ENCODE measurements at places on chromosomes 16 and 17.

DNA sequence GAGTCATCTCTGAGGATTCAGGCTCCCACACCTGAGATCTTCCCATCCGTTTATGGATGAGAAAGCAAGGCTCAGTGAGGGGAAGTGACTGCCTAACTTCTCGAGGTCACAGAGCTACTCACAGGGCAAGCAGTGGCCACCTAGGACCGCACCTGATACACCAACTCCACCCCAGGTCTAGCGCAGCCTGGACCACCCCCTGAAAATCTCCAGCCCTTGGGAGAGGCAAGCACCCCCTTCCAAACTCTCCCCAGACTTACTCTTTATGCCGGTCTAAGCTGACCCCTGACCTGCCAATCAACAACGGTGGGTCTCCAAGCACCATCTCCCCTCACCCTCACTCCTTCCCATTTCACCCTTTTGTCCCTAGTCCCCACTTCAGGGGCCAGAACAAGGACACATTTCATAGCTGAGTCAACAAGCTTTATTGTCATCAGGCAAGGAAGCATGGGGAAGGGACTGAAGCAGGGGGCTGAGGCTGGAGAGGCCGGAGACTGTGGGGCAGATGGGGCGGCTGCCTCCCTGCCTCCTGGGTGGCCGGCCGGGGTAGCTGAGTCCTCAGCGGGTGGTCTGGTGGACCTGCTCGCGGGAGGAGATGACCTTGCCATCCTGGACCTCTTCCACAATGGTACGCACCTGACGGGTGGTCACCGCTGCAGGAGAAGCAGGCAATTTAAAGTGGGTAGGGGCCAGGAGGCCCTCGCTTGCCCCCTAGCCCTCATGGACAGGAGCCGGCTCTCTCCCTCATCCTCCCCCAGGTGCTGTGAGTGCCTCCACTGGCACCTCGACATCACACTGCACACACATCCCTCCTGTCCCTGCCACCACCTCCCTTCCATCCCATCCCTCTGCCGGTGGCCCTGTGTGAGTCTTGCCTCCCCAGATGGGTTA lies 5.1 kb downstream of the KRT17 start:
- no peak for DNase-seq

DNA sequence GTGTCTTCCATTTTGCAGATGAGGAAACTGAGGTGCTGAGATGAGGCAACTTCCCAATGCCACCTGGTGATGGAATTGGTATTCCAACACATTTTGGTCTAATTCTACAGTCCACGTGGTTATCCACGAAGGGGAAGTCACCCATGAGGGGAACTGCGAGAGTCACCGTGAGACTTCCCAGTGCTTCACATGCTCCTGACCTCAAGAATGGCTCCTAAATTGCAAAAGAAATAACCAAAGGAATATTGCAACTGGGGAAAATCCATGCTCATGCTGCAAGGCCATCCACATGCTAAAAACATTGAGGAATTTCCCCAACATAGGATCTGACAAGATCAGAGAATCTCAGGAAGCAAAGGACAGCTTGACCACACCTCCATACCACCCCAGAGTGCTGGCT lies 153.9 kb downstream of the HS3ST3B1 start:
- DNase-seq, result no peak

DNA sequence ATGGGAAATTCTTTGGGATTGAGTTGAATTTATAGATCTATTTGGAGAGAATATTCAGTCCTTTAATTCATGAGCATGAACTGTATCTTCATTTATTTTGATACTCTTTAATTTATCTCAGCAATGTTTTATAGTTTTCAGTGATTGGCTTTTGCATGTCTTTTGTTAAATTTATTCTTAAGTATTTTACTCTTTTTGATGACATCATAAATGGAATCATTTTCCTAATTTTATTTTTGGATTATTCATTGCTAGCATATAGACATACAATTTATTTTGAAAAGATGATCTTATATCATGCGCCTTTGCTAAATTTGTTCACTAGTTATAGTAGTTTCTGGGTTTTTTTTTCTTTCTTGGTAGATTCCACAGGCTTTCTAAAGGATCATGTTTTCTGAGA lies 149.2 kb upstream of the ASIC2 start:
- no peak for DNase-seq

DNA sequence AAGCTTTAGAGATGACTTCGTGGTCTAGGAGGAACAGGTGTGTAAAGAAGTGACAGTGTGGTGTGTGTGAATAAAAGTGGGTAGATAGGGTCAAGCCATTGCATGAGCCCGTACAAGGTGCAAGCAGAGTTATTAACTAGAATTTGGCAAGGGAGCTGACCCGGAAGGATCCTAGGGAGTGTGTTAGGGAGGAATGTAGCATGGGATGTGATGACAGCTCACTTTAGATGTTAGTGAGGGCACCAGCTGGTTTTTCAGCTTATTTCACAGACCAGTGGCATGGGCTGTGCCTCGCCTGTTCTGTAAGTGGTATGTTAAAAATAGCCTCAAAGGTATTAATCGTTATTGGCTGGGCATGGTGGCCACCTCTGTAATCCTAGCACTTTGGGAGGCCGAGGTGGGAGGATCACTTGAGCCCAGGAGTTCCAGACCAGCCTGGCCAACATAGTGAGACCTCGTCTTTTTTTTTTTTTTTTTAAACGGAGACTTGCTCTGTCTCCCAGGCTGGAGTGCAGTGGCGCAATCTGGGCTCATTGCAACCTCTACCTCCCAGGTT lies 8.3 kb downstream of the ANKRD40CL start:
- DNase-seq, result no peak

DNA sequence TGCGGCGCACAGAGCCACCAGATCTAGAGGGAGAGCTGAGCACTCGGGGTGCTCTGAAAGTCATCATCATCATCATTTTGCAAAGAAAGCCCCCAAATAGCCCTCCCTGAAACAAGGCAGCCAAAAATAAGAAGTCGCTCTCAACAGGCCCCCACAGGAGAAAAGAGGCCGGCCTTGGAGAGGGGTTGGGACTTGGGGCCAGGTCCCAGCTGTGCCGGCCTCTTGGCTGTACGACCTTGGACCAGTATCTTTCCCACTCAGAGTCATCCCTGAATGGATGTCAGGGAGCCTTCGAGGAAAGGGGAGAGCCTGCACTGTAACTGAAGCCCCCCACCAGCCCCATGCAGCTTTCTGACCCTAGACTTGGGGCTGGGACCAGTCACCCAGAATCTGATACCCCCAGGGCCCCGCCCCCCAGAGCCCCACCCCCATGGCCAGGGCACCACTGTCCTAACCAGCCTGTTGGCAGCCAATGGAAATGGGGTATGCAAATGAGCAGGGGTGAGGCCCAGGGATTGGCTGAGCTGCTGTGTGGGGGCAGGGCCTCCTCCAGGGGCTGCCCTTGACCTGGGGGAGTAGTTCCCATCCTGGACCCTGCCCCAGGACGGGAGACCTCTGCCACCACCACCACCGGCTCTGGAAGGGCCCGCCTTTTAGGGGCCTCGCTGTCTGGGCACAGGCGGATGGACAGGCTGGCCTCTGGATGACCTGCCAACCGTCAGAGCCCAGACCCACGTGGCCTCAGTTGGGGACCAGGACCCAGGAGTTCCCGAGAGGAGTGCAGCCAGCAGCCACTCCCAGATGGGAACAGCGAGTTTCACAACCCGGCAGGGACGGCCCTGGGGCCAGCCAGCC lies 15.4 kb downstream of the ZFPM1 start:
- no peak for DNase-seq

GRCh38 chr16:12758670-12759558 lies 44.8 kb downstream of the CPPED1 start:
- no peak for DNase-seq

- no peak for DNase-seq
Measured at GRCh38 chr17:36014946-36015345, 2.8 kb downstream of the CCL23 start.

DNA sequence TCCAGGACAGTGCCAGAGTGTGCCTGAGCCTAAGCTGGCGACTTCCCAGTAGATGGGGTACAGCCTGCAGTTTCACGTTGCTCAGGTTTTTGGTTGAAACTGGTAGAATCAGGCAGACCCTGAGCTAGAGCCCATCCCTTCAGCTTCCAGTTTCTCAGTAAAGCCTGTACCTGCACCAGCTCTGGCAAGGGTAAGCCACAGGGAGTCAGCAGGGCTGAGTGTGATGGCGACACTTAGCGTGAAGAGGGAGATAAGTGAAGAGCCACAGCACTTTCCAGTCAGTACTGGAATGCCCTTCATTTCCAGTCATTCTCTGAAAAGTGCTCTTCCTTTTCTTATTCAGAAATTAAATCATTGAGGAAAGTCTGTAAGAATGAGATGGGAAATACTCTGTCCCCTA lies 22.4 kb downstream of the PLD6 start:
- DNase-seq, result no peak

- no peak for DNase-seq
Measured at GRCh38 chr17:6706499-6706898, 6.7 kb downstream of the SLC13A5 start.

DNA sequence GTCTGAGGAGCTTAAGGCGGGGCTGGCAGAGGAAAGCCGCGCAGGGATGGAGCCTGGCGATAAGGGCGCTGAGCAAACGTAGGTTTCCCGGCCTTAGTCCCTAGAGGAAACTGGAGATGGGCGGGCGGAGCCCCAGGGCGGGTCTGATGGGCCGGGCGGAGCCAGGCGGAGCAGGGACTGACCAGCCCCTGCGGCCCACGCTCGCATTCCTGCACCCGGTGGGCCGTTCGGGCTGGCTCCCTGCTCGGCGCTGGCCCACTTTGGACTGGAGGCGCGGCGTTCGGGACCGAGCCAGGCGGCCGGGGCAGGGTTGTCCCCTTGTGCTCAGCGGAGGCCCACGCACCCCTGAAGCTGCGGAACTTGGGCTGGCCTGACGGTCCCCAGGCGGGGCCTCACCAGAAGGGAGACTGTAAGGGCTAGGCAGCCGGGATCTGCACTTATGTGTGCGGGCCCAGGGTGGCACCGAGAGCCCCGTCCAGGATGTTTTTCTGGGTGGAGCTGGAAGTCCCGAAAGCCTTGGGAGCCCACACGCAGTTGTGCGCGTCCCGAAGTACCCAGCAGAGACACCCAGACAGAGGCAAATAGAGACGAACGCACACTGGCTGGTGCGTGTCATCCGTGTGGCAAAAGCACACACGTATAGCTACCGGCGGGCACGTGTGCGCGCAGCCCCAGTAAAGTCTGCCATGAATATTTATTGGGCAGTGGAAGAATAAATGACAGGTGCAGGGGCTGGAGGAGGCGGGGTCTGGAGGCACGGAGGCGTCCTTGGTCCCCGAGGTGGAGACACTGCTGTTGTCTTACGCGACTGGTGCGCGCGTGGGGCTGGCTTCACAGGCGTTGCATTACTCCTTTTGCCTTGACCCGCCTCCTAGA lies 1.4 kb downstream of the PYDC1 start:
- no peak for DNase-seq

DNA sequence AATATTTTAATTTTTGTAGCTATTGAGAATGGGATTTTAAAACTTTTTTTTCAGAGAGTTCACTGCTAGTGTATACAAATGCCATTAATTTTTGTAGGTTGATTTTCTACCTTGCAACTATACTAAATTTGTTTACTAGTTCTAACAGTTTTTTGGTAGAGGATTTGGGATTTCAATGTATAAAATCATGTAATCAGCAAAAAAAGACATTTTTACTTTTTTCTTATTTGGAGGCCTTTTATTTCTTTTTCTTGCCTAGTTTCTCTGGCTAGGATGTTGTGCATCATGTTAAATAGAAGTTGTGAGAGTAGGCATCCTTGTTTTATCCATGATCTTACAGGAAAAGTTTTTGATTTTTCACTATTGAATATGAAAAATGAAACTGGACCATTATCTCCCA lies 602.9 kb upstream of the KIF2B start:
- no peak for DNase-seq

DNA sequence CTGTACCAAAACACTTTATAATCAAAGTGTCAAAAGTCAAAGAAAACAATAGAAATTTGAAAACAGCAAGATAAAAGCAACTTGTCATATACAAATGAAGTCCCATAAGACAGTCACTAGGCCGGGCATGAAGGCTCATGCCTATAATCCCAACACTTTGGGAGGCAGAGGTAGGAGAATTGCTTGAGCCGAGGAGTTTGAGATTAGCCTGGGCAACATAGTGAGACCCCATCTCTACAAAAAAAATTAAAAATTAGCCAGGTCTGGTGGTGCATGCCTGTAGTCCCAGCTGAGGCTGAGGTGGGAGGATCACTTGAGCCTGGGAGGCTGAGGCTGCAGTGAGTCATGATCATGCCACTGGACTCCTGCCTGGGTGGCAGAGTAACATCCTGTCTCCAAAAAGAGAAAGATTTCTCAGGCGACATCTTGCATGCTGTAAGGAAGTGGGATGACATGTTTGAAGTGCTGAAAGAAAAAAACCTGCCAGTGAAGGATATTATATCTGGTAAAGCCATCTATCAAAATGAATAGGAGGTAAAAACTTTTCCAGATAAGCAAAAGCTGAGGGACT lies 98.7 kb upstream of the NACA2 start:
- DNase-seq, result no peak

DNA sequence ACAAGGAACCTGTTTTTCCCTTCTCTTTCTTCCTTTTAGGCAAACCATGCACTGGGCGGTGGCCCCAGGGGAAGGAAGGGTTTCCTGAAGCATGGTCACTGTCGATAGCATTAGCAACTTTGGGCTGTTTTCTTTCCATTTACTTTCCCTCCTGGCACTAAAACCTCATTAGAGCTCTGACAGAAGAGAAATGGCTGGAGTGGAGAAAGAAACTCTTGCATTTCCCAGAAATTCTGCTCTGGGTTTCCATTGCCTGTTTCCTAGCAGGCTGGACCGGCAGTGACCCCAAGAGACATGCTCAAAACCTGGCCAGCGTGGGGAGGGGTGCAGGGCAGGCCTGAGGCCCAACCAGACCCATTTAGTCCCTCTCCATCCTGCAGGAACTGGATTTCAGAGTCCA lies 230.7 kb upstream of the CCL2 start:
- DNase-seq, result no peak

GRCh38 chr17:60335289-60335688 lies 56.6 kb downstream of the USP32 start:
- DNase-seq, result no peak

DNA sequence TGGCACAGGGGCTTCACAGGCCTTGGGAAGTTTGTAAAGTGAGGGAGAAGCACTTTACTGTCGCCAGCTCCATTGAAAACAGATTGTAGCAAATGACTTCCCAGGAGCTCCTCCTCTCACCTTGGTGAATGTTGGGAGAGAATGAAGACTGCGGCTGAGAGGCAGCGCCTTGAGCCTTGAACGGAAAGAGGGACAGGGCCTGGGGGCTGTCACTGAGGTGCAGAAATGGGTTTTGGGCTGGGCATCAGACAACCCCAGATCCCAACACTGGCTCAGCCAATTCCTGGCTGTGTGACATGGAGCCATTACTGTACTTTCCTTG lies 603 bp upstream of the MRTFB start:
- DNase-seq, result no peak

- DNase-seq, result no peak
Measured at GRCh38 chr17:7289256-7290032, 5.0 kb downstream of the YBX2 start.

GRCh38 chr16:82580298-82580890 lies 46.4 kb upstream of the CDH13 start:
- DNase-seq, result no peak

GRCh38 chr16:22003195-22003594 lies 2.3 kb upstream of the PDZD9 start:
- DNase-seq, result no peak

Measured in activated naive CD8-positive, alpha-beta T cell treated with anti-CD3 and anti-CD28 coated beads, Interleukin-2, amount 50 U/mL, for 16 hours (primary cell).